AG20443 (cell line): ENCODE measurements at places on chromosomes 3 and 15.

- DNase-seq, result peak; percentile 72
Observed at GRCh38 chr15:71083349-71083748, 31.9 kb upstream of the THSD4 start.

DNA sequence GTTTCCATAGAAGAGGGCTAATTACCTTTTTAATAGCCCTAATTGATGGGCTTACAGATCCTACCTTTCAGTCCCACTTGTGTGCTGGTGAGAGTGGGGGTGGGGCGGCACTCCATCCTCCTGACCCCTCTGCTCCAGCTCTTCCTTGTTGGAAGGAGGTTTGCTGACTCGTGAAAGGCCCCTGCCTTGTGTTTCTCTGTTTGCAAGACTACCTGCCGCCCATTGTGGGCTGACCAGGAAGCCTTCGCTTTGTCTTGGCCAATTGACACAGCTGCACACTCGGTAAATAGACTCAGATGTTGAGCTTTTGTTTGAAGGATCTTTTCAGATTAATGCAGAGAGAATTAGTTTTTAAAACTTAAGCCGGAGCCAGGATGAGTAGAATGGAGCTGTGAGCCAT, 197.3 kb upstream of the HES1 start:
- DNase-seq, result no peak

- DNase-seq, result peak; percentile 51
Observed at GRCh38 chr15:48984811-48985352, 21.2 kb upstream of the SHC4 start.

DNA sequence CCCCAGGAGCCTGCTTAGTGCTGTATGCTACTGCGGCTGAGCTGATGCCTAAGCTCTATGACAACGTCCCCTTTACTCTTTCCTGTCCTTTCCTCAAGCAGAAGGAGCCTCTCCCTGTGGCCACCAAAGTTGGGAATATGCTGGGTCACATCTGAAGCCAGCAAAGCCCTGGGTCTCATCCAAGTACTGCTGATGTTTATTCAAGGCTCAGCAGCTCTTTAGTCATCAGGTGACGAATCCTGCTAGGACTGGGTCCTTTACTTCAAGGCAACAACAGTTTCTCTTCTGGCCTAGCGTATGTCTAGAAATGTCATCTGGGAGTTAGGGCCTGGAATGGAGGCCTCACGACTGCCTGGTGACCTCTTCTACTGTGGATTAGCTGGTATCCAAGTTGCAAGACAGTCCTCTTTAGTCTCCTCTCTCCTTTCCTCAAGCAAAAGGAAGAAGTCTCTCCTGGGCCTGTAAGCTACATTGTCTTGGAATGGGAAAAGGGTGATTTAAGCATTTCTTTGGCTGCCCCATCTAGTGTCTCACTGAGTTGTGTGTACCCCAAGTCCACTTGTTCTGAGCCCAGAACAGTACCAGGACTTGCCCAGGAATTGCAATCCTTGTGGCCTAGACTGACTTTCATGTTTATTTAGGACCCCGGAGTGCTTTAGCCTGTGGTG, 63.9 kb downstream of the TNFAIP8L3 start:
- peak; percentile 73 for DNase-seq

DNA sequence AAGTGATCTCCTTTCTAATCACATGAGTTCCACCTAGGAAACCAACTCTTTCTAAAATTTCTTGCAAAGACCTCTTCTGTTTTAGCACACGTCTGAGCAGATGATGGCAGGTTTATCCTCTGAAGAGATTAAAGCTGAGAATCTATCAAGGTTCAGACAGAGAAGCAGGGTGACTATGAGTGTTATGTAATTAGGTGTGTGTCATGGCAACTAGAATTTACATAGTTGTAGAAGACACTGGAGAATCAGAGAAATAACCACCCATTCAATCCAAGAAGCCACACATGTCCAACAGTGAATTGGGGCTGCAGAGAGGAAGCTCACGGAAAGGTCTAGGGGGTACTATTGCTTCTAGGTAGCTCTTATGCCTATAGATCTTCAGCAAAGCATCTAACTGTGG, 600.5 kb downstream of the PYDC2 start:
- DNase-seq, result no peak

DNA sequence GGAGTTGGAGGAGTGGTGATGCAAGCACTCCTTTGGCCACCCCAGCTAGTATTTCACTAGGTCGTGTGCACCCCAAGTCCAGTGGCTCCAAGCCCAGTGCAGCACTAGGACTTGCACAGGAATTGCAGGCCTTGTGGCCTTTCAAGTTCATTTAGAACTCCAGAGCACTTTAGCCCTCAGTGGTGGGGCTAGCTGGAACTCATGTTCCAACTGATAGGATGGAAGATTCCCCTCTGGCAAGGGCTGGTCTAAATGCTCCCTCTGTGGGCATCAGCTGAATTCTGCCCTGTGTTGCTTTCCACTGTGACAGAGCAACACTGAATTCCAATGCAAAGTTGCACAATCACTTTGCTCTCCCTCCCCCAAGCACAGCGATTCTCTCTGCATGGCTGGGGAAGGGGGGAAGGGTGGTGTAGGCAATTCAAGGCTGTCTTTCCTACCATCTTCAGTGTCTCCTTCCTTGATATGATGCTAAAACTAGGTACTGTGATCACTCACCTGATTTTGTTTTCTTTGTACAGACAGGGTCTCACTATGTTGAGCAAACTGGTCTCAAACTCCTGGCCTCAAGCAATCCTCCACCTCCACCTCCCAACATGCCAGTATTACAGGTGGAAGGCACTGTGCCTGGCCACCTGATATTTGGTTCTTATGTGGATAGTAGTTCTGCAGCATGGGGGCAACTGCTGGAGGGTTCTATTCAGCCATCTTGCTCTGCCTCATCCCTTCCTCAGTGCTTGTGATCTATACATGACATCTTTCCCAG, 10.3 kb downstream of the USF3 start:
- peak; percentile 41 for DNase-seq

DNA sequence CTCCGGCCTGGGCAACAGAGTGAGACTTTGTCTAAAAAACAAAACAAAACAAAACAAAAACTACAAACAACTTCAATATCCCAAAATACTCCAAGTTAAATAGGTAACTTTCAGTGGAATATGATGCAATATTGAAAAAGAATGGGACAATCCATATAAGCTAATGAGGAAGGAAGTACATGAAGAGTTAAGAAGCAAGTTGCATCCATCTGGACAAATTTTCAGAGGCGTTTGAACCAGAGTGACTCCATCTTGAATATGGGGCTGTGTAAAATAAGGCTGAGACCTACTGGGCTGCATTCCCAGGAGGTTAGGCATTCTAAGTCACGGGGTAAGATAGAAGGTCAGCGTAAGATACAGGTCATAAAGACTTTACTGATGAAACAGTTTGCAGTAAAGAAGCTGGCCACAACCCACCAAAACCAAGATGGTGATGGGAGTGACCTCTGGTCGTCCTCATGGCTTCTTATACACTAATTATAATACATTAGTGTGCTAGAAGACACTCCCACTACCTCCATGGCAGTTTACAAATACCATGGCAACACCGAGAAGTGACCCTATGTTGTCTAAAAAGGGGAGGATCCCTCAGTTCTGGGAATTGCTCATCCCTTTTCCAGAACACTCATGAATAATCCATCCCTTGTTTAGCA, 58.1 kb upstream of the LCTL start:
- no peak for DNase-seq

GRCh38 chr3:183260167-183260904, 7.3 kb downstream of the B3GNT5 start:
- no peak for DNase-seq

DNA sequence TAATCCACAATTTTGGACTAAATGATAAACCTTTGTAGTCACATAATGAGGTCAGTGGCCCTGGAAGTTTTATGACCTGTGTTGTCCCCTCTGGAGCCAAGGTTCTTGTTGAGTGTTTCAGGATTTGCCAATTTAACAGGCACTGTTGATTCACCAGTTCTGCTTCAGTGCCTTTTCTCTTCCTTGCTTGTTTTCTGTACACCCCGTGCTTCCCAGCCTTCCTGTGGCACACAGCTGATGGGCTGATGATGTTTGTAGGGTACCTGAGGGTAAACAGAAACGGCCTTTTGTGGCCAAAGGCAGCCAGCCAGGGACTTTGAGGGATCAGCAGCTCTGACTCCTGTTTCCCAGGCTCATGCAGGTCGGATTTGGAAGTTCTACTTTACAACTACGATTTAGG, 13.3 kb downstream of the GYG1 start:
- DNase-seq, result no peak

DNA sequence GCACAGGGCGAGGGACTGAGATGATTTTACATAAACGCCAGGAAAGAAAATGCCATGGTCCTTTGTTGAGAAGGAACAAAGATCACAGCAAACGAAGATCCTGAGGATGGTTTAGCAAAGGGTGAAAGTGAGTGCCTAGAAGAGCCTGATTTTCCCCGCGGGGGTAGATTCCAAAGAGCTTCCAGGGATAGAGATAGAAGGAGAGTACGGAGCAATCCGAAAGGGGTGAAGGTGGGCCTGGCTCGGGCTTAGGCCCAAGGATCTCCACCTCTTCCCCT, 977 bp downstream of the CDC25A start:
- DNase-seq, result peak; percentile 45

- peak; percentile 95 for DNase-seq
Observed at GRCh38 chr3:11770477-11771391, 76.0 kb downstream of the TAMM41 start.

- DNase-seq, result no peak
Observed at GRCh38 chr3:113684271-113684819, 12.1 kb downstream of the USF3 start.

DNA sequence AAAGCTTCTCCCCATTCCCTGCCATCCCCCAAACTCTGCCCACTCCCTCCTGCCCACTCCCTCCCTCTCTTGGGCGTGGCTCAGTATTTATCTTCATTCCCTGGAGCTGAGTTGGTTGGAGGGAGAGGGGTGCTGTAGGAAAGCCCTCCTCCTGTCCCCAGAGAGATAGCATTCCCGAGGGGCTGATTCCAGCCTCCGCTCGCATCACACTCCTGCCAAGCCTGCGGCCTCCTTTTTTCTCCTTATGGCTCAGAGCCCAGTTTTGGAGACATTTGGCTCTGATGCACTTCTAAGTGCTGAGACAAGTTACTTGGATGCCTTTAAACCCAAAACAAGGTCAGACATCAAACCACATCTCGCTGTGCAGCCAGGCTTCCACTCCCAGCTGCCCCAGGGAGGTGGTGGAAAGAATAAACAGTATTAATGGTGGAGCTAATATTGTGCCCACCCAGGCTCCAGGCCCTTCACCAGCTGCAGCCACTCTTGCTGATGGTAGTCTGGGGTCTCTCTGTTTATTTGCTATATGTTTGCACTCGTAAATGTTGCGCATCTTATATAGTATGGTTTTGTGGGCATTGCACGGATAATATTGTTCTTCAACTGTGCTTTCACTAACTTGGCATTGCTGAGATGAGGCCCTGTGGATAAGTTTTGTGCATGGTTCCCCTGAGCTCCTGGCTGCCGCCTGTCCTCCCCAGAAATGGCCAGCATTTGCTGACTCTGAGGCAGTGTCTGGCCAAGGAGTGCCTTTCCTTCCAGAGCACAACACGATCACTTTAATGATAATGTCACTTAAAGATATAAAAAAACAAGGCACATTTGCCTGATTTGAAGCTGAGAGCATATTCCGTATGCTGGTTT, 157.2 kb downstream of the LRRC28 start:
- DNase-seq, result peak; percentile 77

- peak; percentile 92 for DNase-seq
Observed at GRCh38 chr3:14452740-14453710, 50.6 kb downstream of the SLC6A6 start.

DNA sequence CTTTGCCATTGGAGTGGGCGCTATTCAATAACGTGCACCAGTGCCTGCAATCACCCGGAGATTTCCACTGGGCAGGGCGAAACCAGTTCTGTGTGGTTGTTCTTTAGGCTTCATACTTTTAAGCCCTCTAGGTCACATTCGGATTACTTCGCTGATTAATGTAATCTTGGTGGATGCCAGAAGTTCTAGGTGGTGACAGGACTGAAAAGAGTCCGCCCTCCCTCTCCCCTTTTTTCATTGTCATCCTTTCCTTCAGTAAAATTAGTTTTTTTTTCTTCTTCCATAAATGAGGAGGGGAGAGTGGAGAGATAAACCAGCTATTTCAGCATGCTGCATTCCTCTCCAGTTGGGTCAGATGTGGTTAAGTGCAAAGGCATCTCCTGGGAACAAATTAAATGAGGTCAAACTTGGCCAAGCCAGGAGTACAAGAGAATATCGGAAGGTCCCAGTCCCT, 2.3 kb upstream of the SLC2A2 start:
- peak; percentile 84 for DNase-seq

DNA sequence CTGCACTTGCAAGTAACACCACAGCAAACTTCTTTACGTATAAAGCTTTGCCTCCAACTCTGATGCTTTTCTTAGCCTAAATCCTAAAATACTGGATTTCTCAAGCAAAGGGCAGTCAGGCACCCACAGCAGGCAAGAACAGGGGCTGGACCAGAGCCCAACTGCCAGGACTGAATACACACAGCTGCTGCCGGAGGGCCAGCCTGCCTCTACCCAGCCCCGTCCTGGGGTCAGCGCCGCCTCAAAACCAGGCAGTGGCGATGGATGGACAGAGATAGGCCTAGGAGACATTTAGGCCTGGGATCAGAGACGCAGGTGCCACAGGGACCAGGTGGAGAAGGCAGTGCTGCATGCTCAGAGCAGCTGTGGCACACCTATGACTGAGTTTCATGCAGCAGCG, 47.6 kb upstream of the SEC61A1 start:
- DNase-seq, result no peak

DNA sequence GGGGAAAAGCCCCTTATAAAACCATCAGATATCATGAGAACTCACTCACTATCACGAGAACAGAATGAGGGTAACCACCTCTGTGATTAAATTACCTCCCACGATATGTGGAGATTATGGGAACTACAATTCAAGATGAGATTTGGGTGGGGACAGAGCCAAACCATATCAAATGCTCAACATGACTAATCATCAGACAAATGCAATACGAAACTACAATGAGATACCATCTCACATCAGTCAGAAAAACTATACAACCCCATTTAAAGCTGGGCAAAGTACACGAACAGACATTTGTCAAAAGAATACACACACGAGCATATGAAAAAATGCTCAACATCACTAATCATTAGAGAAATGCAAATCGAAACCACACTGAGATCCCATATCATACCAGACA, 67.7 kb downstream of the SCAPER start:
- no peak for DNase-seq

- no peak for DNase-seq
Observed at GRCh38 chr15:41647262-41647661, 12.9 kb upstream of the MGA start.

DNA sequence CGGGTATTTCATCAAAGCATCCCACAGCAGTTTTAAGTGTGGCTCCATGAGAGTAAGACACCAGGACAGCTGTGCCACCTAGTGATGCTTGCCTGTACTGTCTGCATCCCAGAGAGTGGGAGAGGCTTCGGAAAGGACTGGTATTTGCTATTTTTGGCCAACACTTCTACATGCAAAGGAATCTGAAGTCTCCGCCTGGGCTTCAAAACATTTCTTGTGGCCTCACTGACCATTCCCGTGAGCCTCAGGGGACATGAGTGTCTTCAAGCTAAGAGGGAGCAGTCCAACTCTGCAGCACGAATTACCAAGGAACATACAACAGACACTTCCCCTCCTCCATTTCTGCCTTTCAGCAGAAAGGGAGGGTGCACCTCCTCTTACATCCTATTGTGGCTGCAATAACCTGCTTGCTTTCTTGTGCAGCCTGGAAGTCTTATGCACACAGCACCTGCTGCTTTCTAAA, 177.5 kb downstream of the RORA start:
- peak; percentile 85 for DNase-seq
